ENCODE measurements at places on chromosomes 12 and 14.

GRCh38 chr14:61499991-61500390, 178.6 kb downstream of the PRKCH start:
- DNase-seq, result no peak

DNA sequence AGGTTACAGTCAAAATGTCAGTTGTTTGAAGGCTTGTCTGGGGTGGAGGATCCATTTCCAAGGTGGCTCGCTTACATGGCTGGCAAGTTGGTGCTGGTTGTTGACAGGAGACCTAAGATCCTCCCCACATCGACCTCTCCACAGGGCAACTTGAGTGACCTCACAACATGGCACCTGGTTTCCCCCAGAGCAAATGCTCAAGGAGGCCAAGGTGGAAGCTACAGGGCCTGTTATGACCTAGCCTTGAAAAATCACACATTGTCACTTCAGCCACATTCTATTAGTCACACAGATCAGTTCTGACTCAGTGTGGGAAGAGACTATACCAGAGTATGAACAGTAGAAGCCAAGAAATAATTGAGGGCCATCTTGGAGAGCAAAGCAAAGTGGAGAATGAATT, 11.3 kb upstream of the GNG2 start:
- no peak for DNase-seq

DNA sequence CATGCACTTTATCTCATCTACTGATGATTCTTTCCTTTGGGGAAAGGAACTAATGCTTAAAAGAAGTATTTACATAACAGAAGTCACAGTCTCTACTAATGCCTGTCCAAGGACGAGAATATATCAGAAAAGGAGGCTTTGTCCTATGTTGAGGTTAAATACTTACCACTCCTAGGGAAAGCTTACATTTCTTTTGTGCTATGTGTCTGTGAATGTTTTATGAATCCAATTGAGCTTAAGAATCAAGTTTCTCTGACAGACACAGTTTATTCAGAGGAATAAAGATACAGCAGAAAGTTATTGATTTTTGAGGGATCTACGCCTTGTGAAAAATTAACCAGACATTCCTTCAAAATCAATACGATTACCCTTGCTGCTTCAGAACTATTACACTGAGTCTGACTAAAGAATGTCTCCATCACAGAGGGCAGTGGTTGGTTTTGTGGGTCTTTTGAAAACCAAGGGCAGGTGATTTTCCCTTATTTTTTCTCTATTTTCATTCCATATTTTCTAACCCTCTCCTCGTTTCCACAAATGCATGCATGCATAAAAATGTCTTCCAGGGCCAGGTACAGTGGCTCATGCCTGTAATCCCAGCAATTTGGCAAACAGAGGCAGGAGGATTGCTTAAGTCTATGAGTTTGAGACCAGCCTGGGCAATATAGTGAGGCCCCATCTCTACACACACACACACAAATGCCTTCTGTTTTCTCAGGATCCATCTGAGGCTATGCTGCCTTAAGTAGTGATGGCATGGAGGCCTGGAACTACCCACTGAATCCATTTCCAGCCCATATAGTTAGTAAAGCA, 1095.1 kb downstream of the GALC start:
- no peak for DNase-seq

- DNase-seq, result no peak
These were observed 462 bp downstream of the SRP54 start for GRCh38 chr14:34983148-34983760.

DNA sequence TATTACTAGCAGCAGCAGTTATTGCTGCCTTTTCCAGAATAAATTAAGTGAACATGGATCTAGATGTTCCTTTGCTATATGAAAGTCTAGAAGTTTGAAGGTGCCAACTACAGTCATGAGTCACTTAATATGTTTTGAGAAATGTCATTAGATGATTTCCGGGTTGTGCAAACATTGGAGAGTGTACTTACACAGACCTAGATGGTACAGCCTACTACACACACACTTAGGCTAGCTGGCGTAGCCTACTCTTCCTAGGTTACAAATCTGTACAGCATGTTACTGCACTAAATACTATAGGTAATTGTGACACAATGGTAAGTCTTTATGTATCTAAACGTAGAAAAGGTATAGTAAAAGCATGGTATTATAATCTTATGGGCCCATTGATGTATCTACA, 368.1 kb downstream of the PDZRN4 start:
- DNase-seq, result no peak

- peak; percentile 79 for DNase-seq
These were observed 65.5 kb downstream of the SVOP start for GRCh38 chr12:108955225-108955835.

- DNase-seq, result no peak
These were observed 434.0 kb upstream of the RGS6 start for GRCh38 chr14:71498212-71498611.

DNA sequence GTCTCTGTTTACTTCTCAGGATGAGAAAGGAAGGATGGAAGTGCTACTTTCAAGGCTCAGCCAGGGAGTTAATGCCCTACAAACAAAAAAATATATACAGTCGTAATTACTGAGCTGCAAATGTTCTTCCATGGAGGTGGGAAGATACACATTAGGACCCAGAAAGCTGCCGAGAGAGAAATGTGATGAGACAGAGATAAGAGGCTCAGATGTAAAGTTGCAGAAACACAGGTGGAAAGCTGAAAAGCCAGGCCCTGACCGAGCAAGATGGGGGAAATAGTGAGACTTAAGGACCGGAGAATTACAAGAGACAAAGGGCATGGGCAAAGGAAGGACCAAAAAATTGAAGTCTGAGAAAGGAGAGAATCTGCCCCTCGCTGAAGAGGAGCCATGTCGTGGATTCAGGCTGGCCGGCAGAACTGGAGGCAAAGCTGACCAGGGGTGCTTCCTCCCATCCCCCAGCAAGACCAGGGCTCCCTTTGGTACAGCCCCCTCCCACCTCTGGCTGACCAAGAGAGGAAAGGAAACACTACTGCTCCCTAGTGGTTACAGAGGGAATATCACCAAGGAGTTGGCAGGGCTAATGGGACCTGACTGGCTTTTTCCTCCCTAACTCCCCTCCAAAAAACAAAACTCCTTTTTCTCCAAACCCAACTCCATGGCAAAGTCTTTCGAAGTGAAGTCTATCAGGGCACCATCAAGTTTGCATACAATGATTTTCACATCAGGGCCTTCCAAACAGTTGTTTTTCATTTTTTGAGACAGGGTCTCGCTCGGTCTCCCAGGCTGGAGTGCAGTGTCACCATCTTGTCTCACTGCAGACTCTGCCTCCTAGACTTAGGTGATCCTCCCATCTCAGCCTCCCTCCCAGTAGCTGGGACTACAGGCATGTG, 12.1 kb downstream of the ZFHX2 start:
- no peak for DNase-seq

DNA sequence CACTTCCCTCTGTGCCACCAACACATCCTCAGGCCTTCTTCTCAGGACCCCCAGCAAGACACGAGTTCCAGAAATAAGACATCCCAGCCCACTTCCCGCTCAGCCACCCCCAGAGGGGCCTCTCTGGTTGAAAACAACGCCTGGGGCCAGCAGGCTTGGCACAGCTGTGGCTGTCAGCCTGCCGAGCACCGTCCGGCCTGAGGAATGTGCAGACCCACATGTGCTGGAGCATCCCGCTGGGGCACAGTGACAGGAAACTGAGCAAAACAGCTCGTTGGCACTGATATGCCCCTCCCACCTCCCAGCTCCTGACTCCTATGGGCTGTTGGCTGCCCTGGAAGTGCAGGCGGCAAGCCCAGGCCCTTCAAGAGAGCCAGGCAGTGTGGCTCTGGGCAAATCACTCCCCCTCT, 1.4 kb downstream of the SYNE3 start:
- DNase-seq, result no peak

DNA sequence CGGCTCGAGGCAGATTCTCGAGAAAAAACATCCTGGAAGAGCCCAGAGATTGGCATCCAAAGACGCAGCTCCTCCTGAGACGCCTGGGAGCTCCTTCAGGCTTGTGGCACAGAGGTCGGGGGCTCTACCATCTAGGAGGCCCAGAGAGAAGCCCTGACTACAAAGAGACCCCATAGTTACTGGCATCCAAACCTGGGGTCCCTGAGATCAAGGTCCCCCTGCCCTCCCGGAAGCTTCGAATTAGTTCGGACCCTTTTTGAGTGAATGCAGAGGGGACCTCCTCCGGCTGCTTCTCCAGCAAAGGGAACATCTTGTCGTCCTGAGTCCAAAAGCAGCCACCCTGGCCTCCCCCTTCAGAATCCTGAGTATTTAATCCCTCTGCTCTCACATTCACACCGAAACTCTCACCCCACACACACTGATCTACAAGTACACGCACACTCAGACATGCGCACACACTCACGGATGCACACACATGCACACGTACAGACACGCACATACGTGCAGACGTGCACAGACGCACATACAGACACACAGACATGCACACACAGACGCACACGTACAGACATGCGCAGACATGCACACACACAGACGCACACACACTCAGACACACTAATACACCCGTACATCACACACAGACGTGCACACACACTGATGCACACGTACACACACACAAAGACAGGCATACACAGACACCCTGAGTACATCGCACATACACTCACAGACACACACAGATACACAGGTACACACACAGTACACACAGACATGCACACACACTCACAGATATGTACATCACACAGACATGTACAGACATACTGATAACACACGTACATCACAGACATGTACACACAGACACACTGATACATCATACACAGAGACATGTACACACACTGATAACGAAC, 5.9 kb downstream of the ZNF605 start:
- no peak for DNase-seq

- DNase-seq, result no peak
These were observed 1.0 kb downstream of the NAA25 start for GRCh38 chr12:112107306-112108201.

- DNase-seq, result no peak
These were observed 20.6 kb upstream of the TMPRSS12 start for GRCh38 chr12:50822082-50822481.

DNA sequence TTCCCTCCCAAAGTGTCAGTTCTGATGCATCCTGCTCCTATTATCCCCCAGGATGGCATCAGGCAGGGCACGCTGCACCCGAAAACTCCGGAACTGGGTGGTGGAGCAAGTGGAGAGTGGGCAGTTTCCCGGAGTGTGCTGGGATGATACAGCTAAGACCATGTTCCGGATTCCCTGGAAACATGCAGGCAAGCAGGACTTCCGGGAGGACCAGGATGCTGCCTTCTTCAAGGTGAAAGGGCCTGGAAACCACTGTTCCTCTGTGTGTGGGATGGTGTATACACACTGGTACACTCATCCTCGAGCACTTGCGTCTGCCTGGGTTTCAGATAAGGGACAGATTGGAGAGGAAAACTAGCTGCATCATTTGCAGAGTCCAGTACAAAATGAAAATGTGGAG, 1.0 kb downstream of the IRF9 start:
- DNase-seq, result no peak

DNA sequence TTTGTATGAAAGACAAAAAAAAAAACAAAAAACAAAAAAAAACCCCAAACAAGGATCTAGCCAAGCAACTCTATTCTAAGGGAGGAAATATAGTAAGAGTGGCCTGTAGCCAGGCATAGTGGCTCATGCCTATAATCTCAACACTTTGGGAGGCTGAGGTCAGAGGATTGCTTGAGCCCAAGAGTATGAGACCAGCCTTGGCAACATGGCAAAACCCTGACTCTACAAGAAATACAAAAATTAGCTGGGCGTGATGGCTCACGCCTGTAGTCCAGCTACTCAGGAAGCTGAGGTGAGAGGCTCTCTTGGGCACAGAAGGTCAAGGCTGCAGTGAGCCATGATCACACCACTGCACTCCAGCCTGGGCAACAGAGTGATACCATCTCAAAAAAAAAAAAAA, 47.9 kb downstream of the TMEM117 start:
- no peak for DNase-seq

- DNase-seq, result no peak
These were observed 272.0 kb downstream of the AKAP6 start for GRCh38 chr14:32601069-32601468.

DNA sequence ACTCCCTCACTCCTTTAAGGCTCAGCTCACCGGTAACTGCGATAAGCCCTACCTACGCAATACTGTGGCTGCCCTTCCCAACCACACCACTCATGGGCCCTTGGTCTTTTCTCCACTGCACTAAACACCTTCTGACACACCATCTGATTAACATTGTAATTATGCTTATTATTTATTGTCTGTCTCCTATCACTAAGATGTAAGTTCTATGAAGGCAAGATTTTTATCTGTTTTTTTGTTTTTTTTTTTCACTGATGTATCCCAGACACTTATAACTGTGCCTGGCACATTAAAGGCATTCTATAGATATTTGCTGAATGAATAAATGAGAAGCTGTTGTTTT, 34.2 kb upstream of the PYGL start:
- no peak for DNase-seq

DNA sequence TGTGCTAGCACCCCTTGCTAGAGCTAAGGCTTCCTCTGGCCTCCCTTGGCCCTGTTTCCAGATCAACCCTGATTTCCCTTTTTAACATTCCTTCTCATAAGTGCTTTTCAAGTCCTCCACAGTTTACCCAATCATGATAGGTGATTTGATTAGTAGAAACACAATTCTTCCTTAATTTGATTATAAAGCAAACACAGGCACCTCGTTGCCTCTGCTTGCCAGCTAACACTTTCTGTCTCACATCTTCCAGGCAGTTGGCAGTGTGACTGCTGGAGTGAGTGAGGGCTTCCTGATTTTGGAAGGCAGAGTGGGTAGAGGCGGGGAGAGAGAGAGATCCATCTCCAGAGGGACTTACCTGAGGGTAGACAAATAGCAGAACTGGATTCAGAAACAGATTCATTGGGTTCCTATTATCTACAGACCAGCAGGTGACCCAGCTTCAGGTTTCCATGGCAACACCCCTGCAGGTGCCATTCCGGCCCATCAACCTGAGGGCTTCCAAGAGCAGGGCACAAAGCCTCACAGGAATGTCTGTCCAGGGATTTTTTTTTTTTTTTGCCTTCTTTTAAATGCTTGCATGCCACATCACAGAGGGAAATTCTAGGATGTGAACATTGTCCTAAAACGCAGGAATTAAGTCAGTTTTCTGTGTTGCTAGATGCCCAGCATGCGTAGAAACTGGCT, 77.7 kb downstream of the PLXNC1 start:
- no peak for DNase-seq

DNA sequence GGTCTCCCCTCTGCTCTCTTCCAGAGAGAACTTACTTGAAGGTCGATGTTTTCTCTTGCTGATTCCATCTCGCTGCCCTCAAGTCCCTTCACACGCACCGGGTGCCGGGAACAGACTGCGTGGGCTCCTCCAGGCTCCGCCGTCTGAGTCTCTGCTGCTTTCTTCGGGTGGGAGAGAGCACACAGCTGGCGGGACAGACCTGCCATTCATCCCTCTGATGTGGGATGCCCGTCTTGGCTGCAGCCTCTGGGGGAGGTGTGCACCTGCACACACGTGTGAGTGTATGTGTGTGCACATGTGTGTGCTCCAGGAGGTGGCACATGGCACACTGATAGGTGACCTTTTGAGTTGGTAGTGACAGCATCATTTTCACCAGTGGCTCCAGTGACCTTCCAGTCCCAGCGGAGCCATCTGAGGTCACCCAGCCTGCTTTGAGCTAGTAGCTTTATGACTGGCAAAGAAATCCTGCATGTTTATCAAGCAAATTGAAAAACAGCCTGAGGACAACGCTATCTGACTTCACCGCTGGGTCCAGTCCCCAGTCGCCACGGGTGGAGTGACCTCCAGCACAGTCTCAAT, at the start of gene NINJ2:
Gene NINJ2, minus strand, starts transcription at position 153 of the 579 bp plus-strand sequence. Its CDS starts 85 bp downstream, at position 68.
- no peak for DNase-seq

GRCh38 chr12:91577586-91578539, 395.2 kb upstream of the DCN start:
- DNase-seq, result no peak

GRCh38 chr12:117329756-117330155, 31.7 kb downstream of the NOS1 start:
- no peak for DNase-seq

All from left renal cortex interstitium (tissue), 4 donors.